Natural killer cell (primary cell): ENCODE measurements at places on chromosomes 5 and 9. TPM values are rescaled to one million over a fixed set of nuclear protein-coding genes. Genes with fewer than 3 reads are reported as not detected.

DNA sequence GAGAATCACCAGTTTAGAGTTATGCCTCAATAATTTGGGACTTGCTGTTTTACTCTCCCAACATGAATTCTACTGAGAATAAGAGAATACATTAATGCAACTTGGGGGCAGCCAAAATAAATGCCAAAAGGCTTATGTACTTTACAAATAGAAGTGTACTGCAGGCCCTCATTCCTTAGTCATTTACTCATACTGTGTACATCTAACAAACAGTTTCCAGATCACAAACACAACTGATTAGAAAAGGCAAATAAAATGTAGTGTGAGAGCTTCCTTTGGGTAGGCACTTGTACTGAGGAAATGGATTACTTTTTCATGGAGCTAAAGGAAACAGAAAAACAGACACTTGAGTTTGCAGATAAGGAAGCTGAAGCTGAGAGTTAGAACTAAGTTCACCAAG is 12.6 kb downstream of the ANKDD1B start:
- H3K36me3 ChIP-seq, result no peaks in the 10 kb centered on the region
- no peaks in the 10 kb centered on the region for H3K27me3 ChIP-seq
- H3K27ac ChIP-seq, result no peak overlapping the region
- no peak overlapping the region for H3K4me3 ChIP-seq
- H3K4me1 ChIP-seq, result no peaks in the 10 kb centered on the region

DNA sequence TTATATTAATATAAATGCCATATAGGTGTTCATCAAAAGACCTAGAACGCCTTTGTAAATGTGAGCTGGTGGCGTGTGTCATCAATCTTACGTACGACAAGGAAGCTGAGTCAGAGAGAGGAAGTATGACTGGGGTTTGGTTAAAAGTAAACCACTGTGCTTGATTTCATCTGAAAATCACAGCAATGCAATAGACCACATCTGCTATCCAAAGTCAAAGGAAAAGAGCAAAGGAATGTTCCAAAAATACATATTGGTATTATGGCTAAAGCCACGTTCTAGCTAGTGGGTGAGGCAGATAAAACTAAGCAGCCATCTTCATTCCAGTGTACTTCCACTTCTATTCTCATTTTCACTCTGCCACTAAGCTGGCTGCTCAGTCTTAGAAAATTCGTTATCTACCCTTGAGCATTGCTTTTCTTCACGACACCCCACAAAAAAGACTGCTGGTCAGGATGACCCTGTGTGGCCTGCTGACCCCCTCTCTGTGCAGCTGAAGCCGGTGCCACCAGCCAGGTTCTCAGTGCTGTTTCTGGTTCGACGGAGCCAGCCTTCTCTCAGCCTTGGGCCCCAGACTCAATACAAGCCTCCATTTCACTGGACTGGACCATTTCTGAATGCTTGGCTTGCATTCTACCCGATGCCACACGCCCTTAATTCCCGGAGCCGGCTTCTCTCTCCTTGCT is 23.8 kb downstream of the SHC3 start:
- H3K27me3 ChIP-seq, result peaks cover 2% of the 10 kb centered on the region
- DNase-seq, result peak; percentile 10
- no peak overlapping the region for H3K27ac ChIP-seq
- no peaks in the 10 kb centered on the region for H3K4me1 ChIP-seq

- peaks cover 6% of the 10 kb centered on the region for H3K4me1 ChIP-seq
- H3K4me3 ChIP-seq, result no peak overlapping the region
- no peak overlapping the region for H3K27ac ChIP-seq
- no peak for DNase-seq
- peaks cover 2% of the 10 kb centered on the region for H3K36me3 ChIP-seq
Observed at GRCh38 chr9:91333551-91333950, 28.2 kb downstream of the AUH start.

TRIP13 gene
- 0.56 TPM for total RNA-seq
